Mammary epithelial cell (primary cell): ENCODE measurements at places on chromosomes 3 and 15.

DNA sequence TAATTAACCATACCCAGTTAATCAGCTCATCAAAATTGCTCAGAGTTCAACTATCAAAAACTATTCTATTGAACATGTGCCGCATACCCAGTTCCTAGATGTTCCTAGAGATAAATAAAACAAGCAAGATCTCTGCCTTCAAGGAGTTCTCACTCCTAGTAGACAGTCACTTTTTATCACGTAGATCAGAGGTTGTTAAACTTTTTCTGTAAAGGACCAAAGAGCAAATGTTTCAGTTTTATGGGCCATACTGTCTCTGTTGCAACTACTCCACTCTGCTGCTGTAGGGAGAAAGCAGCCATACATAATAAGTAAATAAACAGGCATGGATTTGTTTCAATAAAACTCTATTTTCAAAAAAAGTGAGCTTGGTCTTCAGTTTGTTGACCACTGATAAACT is 7.9 kb downstream of the FBN1 start:
- DNase-seq = no peak

GRCh38 chr3:123100193-123100776 is 33.5 kb downstream of the PDIA5 start:
- DNase-seq = no peak

- no peak for DNase-seq
Observed at GRCh38 chr3:125098611-125099291, 43.0 kb upstream of the HEG1 start.

GRCh38 chr3:147758771-147759170 is 349.6 kb downstream of the ZIC1 start:
- DNase-seq = no peak

GRCh38 chr3:43650345-43650744 is 28.5 kb upstream of the ANO10 start:
- DNase-seq = no peak

- DNase-seq = no peak
Observed at GRCh38 chr3:114308830-114309229, 15.0 kb downstream of the TIGIT start.
